Right renal cortex interstitium (tissue), 3 donors: ENCODE measurements at places on chromosomes 5 and 9. TPM values are rescaled to one million over a fixed set of nuclear protein-coding genes. Genes with fewer than 3 reads are reported as not detected.

The ZNF366 gene
- 4.0 TPM for polyA plus RNA-seq

The FOXD4L6 gene
- polyA plus RNA-seq, result not detected

The ALDH7A1 gene
- 165 TPM for polyA plus RNA-seq

The TMC1 gene
- polyA plus RNA-seq, result 0.55 TPM

The ORM2 gene
- polyA plus RNA-seq, result not detected

The GARIN3 gene
- polyA plus RNA-seq, result not detected
